ENCODE measurements at places on chromosomes 5 and 9. TPM values are rescaled to one million over a fixed set of nuclear protein-coding genes. Genes with fewer than 3 reads are reported as not detected.

DNA sequence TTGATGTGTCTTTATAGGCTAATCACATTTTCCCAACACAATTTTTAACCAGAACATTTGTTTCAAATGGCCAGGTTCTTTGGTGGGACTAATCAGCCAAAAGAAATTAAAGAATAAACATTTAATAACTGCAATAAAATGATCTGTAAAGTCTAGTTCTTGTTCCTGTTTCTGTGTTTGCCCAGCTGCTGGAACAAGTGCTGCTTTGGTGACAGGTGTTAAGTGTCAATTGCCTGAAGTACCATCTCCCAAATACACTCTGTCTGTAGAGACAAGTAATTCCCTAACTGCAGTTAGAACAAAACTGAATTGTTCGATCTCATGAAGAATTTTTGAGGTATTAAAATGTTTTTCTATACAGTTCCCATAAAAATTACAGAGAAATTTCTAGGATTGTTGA, 402.3 kb upstream of the CHD1 start:
- H3K27ac ChIP-seq = no peak overlapping the region
- H3K36me3 ChIP-seq = no peaks in the 10 kb centered on the region
- DNase-seq = no peak
- H3K4me3 ChIP-seq = no peak overlapping the region
- no peaks in the 10 kb centered on the region for H3K4me1 ChIP-seq

DNA sequence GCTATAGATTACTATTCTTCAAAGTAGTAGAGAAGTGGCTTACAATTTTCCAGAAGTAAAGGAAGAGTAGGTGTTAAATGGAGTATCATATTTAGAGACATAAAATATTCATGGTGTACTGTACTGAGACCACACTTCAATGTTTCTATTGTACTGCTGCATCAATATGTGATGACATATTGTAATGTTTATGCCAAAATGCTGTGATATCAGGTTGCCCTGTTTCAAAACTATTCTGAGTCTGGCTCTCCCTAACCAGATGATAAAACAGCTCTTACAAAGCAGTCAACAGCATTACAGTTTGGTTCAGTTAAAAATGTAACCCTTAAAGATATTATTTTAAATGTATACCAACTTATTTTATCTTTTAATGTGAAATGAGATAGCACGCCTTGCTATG, 30.8 kb upstream of the ACOT12 start:
- DNase-seq = no peak
- peaks cover 3% of the 10 kb centered on the region for H3K4me1 ChIP-seq
- no peaks in the 10 kb centered on the region for H3K27me3 ChIP-seq
- no peak overlapping the region for H3K4me3 ChIP-seq
- H3K36me3 ChIP-seq = no peaks in the 10 kb centered on the region

GRCh38 chr5:88808153-88808552, 74.8 kb downstream of the MEF2C start:
- no peak overlapping the region for H3K27ac ChIP-seq
- no peak for DNase-seq
- no peaks in the 10 kb centered on the region for H3K36me3 ChIP-seq
- no peaks in the 10 kb centered on the region for H3K27me3 ChIP-seq
- no peak overlapping the region for H3K4me3 ChIP-seq

- no peak for DNase-seq
- no peak overlapping the region for H3K27ac ChIP-seq
- H3K36me3 ChIP-seq = no peaks in the 10 kb centered on the region
- no peaks in the 10 kb centered on the region for H3K4me1 ChIP-seq
- no peaks in the 10 kb centered on the region for H3K27me3 ChIP-seq
Observed at GRCh38 chr5:61884252-61884855, 421.7 kb upstream of the KIF2A start.

- no peak overlapping the region for H3K4me3 ChIP-seq
- no peaks in the 10 kb centered on the region for H3K27me3 ChIP-seq
- H3K4me1 ChIP-seq = peaks cover 11% of the 10 kb centered on the region
- H3K27ac ChIP-seq = no peak overlapping the region
Observed at GRCh38 chr5:33789567-33789957, 102.2 kb downstream of the ADAMTS12 start.

- H3K4me3 ChIP-seq = no peak overlapping the region
- H3K36me3 ChIP-seq = no peaks in the 10 kb centered on the region
- no peaks in the 10 kb centered on the region for H3K4me1 ChIP-seq
- DNase-seq = peak; percentile 37
Observed at GRCh38 chr9:34485822-34486221, 27.2 kb downstream of the DNAI1 start.

GRCh38 chr5:56456002-56456401, 222.9 kb upstream of the ANKRD55 start:
- no peaks in the 10 kb centered on the region for H3K36me3 ChIP-seq
- no peak overlapping the region for H3K4me3 ChIP-seq
- no peak for DNase-seq
- H3K27ac ChIP-seq = no peak overlapping the region
- no peaks in the 10 kb centered on the region for H3K27me3 ChIP-seq

DNA sequence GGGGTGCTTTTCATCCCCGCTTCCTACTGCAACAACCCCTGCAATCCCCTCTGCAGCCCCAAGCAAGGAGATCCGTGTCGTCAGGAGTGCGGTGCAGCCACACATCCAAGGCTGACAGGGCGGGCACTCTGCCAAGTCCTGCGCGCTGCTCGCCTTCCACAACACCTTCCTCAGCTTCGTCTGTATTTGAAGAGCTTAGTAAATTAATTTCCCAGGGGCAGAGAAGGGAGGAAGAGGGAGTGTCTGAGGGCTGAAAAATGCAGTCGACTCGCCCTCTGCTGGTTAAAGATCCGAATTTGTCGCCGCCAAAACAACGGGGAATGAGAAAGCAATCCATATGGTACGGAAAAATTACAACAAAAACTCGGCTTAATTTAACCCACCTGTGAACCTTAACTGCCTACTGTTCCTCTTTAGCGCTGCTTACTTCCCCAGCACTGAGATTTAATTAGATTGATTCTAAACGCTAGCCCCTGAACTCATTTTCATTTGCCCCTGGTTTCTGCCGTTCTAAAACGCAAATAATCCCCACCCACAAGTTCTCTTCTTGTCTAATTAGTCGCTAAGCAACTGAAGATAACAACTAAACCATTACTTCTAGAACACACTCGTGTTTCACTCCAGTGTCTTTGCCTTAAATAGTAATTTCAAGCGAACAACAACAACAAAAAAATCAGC, 10.9 kb upstream of the PCDHB1 start:
- H3K36me3 ChIP-seq = no peaks in the 10 kb centered on the region
- H3K4me1 ChIP-seq = no peaks in the 10 kb centered on the region
- peak; percentile 65 for DNase-seq

DNA sequence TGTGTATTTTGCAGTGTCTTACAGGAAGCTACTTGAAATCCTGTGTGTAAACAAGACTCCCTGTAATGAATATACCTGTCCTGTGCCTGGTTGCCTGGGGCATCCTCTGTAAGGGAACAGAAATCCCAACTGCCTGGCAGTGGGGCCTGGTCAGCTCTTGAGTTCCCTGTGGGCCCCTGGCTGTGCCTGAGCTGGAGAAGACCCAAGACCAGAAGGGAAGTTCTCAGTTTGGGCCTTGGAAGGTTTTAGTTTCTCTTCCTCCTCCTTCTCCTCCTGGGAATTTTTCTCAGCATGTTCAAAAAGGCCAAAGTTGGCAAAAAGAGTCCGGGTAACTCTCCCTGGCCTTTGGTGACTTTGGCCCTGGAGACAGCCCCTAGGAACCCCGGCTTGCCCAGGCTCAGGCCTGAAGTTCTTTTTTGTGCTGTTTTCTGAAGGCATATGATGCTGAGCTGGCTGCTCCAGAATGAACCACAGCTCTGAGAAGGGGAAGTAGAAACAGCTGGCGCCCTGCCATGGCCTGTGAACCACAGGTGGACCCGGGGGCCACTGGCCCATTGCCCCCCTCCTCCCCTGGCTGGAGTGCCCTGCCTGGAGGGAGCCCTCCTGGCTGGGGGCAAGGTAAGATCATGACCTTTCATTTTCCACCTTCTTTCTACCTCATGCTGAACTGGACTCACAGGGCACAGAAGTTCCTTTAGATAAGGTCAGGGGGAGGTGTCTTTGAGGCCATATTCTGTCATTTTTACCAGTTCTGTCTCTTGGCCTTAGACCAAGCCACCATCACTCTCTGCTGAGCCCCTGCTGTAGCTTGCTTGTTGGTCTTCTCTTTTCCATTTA, 5.8 kb downstream of the TMEM268 start:
- no peak overlapping the region for H3K4me3 ChIP-seq
- no peaks in the 10 kb centered on the region for H3K36me3 ChIP-seq
- peaks cover 28% of the 10 kb centered on the region for H3K4me1 ChIP-seq
- H3K27ac ChIP-seq = peak overlapping the region; percentile 79
- DNase-seq = peak; percentile 57
- no peaks in the 10 kb centered on the region for H3K27me3 ChIP-seq

DNA sequence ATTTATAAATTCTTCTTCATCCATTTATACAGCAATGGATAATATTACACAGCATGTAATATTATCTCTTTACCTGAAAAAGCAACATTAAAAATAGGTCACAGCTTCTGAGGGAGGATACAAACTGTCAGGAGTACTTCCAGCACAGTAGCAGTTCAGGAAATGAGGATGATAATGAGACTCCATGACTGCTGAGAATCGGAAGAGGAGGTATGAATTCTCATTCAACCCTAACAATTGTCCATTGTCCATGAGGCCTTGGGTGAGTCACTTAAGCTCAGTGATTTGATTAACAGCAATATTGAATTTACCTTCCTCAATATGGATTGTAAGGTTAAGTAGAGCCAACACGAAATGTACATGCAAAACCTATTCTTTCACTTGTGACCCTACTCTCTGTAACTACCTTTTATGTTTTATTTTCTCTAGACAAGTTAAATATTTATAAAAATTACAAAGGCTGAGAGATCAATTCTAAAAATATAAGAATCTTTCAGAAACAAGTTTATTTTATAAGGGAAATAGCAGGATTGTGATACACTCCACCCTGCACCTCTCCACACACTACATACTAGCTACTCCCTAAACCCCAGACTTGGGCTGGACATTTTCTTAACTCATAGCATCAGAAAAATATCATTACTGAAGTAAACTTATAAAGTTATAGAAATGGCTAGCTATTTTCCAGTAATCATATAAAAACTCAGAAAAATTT, 159.1 kb upstream of the ACOT12 start:
- H3K27ac ChIP-seq = no peak overlapping the region
- no peak overlapping the region for H3K4me3 ChIP-seq
- no peak for DNase-seq

DNA sequence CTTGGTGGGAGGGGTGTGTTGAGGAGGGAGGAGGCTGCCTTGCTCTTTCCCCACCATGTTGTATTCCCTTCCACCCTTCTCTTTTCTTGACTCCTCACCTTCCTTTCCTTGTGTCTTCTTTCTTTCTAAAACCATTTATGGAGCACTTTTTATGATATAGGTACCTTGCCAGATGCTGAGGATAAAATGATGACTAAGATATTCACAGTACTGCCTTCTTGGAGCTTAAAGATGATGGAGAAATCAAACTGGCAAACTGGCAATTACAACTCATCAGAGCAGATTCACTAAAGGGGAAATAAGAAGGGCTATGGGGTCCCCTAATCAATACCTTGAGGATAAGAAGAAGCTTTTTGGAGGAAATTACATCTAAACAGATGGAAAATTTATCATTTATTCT, 273.2 kb upstream of the MEF2C start:
- H3K27me3 ChIP-seq = no peaks in the 10 kb centered on the region
- no peak for DNase-seq
- no peaks in the 10 kb centered on the region for H3K4me1 ChIP-seq
- no peak overlapping the region for H3K4me3 ChIP-seq
- no peak overlapping the region for H3K27ac ChIP-seq
- H3K36me3 ChIP-seq = no peaks in the 10 kb centered on the region

DNA sequence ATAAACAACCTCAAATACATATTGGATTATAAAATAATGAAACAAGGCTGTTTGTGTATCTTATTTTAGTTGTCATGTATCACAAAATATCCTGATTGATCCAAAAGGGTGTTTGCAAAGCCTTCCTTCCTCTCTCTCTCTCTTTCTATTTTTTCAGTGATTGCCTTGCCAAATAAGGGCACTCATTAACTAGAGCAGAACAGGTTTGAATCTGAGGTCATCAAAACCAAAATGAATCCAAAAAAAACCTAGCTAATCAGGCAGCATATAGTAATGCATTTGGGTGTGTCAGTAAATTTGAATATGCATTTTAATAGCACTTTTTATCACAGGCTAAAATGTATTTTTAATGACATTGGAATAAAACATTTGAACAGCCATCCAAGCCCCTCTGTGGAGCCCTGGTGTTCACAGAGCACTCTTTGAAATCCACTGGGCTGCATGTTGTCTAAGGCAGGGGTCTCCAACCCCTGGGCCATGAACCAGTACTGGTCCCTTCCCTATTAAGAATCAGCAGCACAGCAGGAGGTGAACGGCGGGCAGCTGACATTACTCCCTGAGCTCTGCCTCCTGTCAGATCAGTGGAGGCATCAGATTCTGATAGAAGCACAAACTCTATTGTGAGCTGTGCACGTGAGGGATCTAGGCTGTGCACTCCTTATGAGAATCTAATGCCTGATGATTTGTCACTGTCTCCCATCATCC, 171.8 kb upstream of the RAI14 start:
- H3K27ac ChIP-seq = no peak overlapping the region
- H3K36me3 ChIP-seq = no peaks in the 10 kb centered on the region
- no peak overlapping the region for H3K4me3 ChIP-seq
- peaks cover 11% of the 10 kb centered on the region for H3K4me1 ChIP-seq

GRCh38 chr9:127962278-127962677, 18.5 kb downstream of the EEIG1 start:
- H3K4me3 ChIP-seq = no peak overlapping the region
- H3K4me1 ChIP-seq = peaks cover 67% of the 10 kb centered on the region
- H3K36me3 ChIP-seq = no peaks in the 10 kb centered on the region
- H3K27me3 ChIP-seq = no peaks in the 10 kb centered on the region
- DNase-seq = no peak
- peak overlapping the region; percentile 86 for H3K27ac ChIP-seq

- no peak overlapping the region for H3K4me3 ChIP-seq
- no peaks in the 10 kb centered on the region for H3K27me3 ChIP-seq
- DNase-seq = no peak
- H3K27ac ChIP-seq = no peak overlapping the region
- no peaks in the 10 kb centered on the region for H3K36me3 ChIP-seq
- H3K4me1 ChIP-seq = no peaks in the 10 kb centered on the region
Observed at GRCh38 chr9:136274786-136275654, 28.9 kb downstream of the CCDC187 start.

DNA sequence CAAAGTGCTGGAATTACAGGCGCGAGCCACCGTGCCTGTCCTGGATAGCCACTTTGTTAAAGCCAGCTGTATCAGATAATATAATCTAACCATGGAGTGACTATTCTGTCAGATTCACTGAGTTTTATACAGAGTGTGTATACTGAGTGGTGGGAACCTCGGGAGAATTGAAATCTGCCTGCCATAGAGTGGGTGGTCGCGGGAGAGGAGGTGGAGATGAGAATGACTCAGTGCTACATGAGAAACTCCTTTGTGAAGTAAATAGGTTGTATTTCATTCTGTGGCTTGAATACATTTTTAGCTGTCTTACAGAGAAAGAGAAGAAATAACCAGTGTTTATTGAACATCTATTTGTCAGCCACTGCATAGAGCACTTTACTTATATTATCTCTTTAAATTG, 26.4 kb downstream of the ATP6V0E1 start:
- no peaks in the 10 kb centered on the region for H3K36me3 ChIP-seq
- no peak for DNase-seq
- H3K27ac ChIP-seq = no peak overlapping the region
- H3K27me3 ChIP-seq = no peaks in the 10 kb centered on the region

GRCh38 chr9:20405078-20405477, 217.2 kb downstream of the MLLT3 start:
- H3K36me3 ChIP-seq = no peaks in the 10 kb centered on the region
- H3K4me1 ChIP-seq = no peaks in the 10 kb centered on the region
- no peaks in the 10 kb centered on the region for H3K27me3 ChIP-seq
- DNase-seq = no peak
- H3K27ac ChIP-seq = no peak overlapping the region

Gene OLFM1
- 13.9 TPM for total RNA-seq

Data from testis (tissue), 5 donors.